ENCODE measurements at places on chromosomes 3 and 15.

DNA sequence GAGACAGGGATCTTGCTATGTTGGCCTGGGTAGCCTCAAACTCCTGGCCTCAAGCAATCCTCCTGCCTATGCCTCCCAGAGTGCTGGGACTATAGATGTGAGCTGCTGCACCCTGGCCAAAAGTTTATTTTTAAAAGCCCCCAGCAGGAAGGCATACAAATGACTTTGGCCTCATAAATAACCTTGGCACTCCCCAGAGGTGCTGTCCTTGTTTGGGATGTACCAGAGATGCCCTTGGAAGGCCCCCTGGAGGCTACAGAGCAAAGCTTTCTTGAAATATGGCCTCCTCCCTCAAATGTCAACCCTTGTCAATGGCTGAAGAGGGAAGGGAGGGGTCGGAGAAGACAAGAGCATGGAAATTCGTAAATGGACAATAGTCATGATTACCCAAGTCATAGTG lies 14.0 kb upstream of the RTP3 start:
- no peak for DNase-seq

- no peak for DNase-seq
Observed at GRCh38 chr3:23760325-23760724, 45.4 kb upstream of the UBE2E1 start.

GRCh38 chr3:28989646-28990089 lies 291.2 kb upstream of the RBMS3 start:
- no peak for DNase-seq

- no peak for DNase-seq
Observed at GRCh38 chr3:191414286-191414685, 46.7 kb upstream of the PYDC2 start.

DNA sequence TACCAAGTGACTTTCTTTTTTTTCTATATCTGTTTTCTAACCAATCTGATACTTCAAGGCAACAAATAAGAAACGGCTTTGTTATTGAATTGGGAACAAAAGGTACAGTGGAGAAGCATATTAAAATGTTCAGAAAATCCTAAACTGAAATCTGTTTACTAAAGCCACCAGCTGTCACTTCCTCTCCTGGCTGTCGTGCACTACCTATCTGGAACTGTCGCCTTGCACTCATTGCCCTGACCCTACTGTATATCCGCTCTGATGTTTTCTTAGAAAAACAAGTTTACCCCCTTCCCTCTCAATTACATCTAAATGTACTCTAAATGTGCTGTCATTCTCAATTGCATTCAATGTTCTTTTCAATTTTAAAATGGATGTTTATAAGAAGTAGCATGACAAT lies 439.8 kb upstream of the ARRDC4 start:
- DNase-seq, result no peak

DNA sequence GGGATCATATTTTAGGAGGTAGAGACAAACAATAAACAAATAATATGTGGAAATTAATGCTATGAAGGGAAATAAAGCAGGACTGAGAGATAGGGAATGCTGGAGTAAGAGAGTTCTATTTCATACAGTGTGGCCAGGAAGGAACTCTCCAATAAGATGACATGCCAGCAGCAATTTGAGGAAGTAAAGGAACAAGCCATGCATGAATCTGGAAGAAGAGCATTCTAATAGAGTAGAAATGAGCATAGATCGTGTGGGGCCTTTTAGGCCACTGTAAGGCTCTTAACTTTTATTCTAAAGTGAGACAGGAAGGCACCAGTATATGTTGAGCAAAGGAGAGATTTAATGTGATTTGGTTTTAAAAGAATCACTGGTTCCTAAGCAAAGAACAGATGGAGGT lies 126.3 kb downstream of the DMXL2 start:
- DNase-seq, result no peak

DNA sequence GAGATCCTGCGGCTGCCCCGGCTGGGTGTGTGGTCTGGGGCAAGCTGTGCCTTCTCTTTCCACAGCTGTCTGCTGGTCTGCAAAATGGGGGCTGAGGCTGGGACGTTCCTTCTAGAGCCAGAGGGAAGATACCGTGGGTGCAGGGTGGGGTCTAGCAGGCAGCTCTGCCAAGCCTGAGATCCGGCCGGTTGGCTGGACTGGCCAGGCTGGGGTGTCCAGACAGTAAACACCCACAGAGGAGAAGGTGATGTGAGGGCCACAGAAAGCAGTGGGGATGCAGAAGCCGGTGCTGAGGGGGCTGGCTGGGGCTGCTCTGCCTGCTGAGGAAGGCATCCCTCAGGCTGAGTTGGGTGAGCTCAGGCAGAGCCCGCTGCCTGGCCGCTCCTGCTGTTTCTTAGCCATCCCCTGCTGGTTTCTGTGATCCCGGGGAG lies 46.1 kb downstream of the FBLN2 start:
- DNase-seq, result no peak

DNA sequence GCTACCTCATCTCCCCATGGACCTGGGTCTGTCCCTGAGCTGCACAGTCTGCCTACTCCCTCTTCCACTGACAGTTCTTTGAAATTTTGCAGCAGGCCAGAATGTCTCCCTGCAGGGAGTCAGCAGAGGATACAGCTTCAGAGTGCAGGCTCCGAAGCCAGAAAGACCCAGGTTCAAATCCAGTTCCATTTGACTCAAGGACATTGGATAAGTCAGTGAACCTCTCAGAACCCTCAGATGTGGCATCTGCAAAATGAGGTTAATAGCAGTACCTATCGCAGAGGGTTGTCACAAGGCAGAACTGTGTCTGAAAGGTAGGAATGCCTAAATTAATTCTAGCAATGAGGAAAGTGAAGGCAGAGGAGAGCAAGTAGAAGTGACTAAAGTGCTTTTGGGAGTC lies 244.4 kb upstream of the TRIM42 start:
- no peak for DNase-seq

DNA sequence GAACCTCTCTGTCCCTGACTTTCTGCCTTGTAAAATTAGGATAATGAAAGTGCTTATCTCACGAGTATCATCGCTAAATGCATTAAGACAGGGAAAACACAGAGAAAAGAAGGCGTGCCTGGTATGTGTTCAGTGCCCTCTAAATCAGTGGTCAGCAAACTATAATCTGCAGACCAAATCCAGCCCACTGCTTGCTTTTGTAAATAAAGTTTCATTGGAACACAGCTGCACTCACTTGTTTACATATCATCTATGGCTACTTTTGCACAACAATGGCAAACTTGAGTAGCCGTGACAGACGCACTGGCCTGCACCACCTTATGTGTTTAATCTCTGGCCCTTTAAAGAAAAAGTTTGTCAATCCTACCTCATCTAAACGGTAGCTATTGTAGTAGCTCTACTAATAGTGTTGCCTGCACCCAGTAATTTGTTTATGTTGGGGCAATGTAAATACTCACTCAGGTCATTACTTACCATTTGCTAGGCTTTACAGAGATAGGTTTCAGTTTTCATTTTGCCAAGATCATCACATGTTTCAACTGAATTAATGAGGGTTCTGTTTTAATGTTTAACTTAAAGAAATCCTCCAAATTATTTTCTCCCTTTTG lies 229.4 kb downstream of the FEZF2 start:
- DNase-seq, result no peak

GRCh38 chr3:47082519-47082918 lies 81.4 kb downstream of the SETD2 start:
- no peak for DNase-seq

GRCh38 chr3:4754180-4755086 lies 224.8 kb upstream of the BHLHE40 start:
- no peak for DNase-seq

GRCh38 chr3:169429328-169429727 lies 234.2 kb downstream of the MECOM start:
- no peak for DNase-seq

DNA sequence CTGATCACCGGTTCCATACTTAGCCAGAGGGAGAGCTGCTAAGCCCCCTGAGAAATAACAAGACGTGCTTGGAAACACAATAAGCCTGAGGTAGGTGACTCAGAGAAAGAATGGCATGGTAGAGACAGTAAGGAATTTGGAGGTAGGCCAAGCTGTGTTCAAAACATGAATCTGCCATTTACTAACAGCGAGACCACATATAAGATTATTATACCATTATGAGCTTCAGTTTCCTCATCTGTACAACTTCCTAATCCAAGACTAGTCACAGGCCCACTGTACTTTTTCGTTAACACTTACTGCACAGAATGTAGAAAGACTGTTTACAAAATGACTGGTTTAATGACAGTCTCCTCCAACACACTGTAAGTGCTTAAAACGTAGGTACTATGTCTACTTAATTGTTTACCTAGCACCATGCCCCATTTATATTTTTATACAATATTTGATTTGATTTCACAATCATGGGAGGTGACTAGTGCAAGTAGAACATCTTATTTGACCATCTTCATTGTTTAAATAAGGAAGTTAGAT lies 25.7 kb downstream of the ATOSA start:
- DNase-seq, result no peak
